Stimulated activated CD8-positive, alpha-beta memory T cell treated with anti-CD3 and anti-CD28 coated beads, Interleukin-12 subunit alpha, Interleukin-12 subunit beta, amount 100 ng/mL, for 4 hours (primary cell): ENCODE measurements at places on chromosomes 2 and 18.

DNA sequence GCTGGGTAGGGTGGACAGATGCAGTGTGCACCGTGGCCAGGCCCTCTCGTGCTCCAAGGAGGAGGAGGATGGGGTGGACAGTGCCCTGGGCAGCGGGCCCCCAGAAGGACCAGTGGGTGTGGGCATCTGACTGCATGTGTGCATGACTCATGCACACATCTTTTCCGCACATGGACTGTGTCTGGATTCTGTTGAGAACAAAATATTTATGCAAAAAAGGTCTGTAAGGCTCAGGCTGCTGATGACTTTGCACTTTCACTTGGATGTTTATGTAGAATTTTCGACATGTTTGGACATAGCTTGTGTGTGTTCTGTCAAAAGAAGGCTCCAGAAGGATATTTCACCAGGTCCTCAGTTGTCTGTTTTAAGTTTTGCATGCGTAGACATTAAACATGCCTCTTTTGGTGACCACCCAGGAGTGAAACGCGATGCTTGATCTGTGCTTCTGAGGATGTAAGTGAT is 45.6 kb downstream of the MTCL1 start:
- DNase-seq: no peak

DNA sequence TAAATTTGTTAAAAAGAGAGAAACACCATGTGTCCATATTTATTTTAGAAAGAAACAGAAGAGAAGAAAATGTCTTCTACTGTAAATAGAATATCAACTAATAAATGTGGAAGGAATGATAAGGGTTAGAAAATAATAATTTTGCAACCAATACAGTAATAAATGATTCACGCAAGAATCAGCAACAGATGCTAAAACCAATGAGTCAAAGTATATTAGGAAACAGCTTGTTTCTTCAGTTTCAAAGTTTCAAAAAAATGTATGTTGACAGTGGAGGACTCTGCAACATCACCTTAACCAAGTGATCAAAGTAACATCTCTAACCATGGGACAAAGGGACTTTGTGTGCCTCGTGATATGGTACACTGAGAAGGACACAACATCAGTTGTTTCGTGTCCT is 147.0 kb downstream of the TWIST2 start:
- DNase-seq: no peak

GRCh38 chr2:217360111-217360510 is 500.2 kb upstream of the TNP1 start:
- no peak for DNase-seq

DNA sequence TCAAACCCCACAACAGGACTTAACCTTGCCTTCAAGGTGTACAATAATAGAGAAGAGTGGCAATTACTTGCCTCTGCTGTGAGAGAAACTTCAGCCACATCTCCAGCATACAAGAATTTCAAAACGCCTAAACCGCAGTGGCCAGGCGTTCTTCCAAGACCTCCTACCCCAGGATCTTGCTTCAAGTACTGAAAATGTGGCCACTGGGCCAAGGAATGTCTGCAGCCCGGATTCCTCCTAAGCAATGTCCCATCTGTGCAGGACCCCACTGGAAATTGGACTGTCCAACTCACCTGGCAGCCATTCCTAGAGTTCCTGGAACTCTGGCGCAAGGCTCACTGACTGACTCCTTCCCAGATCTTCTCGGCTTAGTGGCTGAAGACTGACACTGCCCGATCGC is 2.8 kb upstream of the CYB5A start:
- DNase-seq: no peak

DNA sequence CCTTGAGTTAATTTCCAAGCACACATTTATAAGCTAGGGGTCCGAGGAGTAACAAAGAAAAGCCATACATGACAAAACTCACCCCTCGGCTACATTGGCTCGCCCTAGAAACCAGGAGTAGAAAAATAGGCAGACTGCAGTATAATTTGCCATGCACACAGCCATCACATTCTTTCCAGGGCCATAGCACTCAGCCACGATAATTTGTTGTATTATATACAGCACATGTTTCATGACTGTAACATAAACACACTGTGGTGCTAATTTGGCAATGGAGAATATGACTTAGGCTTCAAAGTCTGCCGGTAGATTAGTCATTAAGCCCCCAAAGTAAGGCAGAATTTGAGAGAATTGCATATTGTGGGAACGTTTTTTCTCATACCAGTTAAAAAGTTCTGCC is 254.9 kb downstream of the ZNF521 start:
- no peak for DNase-seq
